ENCODE measurements at places on chromosomes 1 and 21. TPM values are rescaled to one million over a fixed set of nuclear protein-coding genes. Genes with fewer than 3 reads are reported as not detected.

GRCh38 chr1:6358757-6359201, 34.8 kb downstream of the ACOT7 start:
- peak overlapping the region; percentile 69 for H3K27ac ChIP-seq
- no peaks in the 10 kb centered on the region for H3K36me3 ChIP-seq
- DNase-seq = no peak
- no peaks in the 10 kb centered on the region for H3K27me3 ChIP-seq
- peak overlapping the region; percentile 4 for H3K4me3 ChIP-seq
- peaks cover 30% of the 10 kb centered on the region for H3K4me1 ChIP-seq

FCRL6 gene
- total RNA-seq = not detected

GRCh38 chr1:37009521-37009920, 24.8 kb downstream of the GRIK3 start:
- no peaks in the 10 kb centered on the region for H3K36me3 ChIP-seq
- no peaks in the 10 kb centered on the region for H3K27me3 ChIP-seq
- no peak for DNase-seq
- no peak overlapping the region for H3K4me3 ChIP-seq
- H3K4me1 ChIP-seq = peaks cover 8% of the 10 kb centered on the region

TNNI3K gene
- 48.5 TPM for total RNA-seq

KCNC4 gene
- total RNA-seq = 6.7 TPM

PEX10 gene
- total RNA-seq = 23.6 TPM

KCNQ4 gene
- 1.9 TPM for total RNA-seq

RSPH1 gene
- total RNA-seq = not detected

DNA sequence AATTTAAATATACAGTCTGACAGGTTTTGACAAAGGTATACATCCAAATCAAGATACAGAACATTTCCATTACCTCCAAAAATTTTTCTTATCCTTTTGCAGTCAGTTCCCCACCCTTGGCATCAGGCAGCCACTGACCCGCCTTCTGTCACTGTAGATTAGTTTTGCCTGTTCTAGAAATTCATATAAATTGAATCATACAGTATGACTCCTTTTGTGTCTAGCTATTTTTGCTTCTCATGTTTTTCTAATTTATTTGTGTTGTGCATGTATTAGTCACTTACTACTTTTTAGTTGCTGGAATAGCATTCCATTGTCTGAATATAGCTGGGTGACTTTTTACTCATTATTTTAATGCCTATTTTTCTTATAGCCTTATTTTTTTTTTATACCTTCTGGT, 3.8 kb downstream of the UTP25 start:
- peaks cover 17% of the 10 kb centered on the region for H3K4me1 ChIP-seq
- no peak overlapping the region for H3K4me3 ChIP-seq
- H3K36me3 ChIP-seq = peaks cover 67% of the 10 kb centered on the region
- H3K27ac ChIP-seq = no peak overlapping the region
- no peak for DNase-seq
- no peaks in the 10 kb centered on the region for H3K27me3 ChIP-seq

DNA sequence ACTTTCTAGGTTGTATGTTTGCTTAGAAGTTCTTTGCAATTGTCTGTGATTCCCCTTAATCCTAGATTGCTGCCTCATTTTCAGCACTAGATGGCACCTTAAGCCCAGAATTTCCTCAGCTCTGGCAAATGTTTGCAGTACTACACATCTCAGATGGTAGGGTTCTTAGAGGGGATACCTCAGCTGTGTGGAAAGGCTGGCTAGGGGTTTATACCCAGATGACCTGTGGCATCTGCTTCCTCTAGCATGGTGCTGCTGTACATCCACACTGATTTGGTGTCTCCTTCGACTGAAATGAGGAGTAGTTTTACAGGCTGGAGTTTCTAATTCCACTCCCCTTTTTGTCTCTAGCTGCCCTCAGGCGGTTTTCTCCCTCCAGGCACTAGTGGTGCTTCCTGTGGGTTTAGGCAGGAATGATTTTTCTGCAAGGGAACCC, 23.5 kb downstream of the ASB17 start:
- no peak overlapping the region for H3K4me3 ChIP-seq
- no peak overlapping the region for H3K27ac ChIP-seq
- no peaks in the 10 kb centered on the region for H3K27me3 ChIP-seq
- no peak for DNase-seq
- H3K4me1 ChIP-seq = no peaks in the 10 kb centered on the region
- no peaks in the 10 kb centered on the region for H3K36me3 ChIP-seq

DNA sequence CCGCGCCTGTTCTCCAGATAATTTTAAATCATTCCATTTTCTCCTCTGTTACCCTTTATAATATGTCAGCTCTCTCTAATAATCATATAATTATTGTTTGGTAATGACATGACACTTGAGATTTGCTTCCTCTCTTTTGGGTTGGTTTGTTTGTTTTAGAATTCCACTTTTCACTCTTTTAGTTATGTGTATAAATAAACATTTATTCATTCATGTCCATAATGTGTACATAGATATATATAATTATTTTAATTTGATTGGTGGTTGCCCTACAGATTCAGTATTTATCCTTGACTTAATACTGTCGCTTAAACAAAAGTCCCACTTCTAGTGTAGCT, 93.4 kb upstream of the FMN2 start:
- no peak for DNase-seq
- H3K27me3 ChIP-seq = peaks cover 15% of the 10 kb centered on the region
- H3K36me3 ChIP-seq = no peaks in the 10 kb centered on the region
- H3K27ac ChIP-seq = no peak overlapping the region
- H3K4me1 ChIP-seq = no peaks in the 10 kb centered on the region
- H3K4me3 ChIP-seq = no peak overlapping the region

RNU1-2 gene
- 2,606 TPM for total RNA-seq

GRCh38 chr21:29645666-29646553, 293.9 kb downstream of the GRIK1 start:
- no peak overlapping the region for H3K4me3 ChIP-seq
- no peaks in the 10 kb centered on the region for H3K27me3 ChIP-seq
- no peak overlapping the region for H3K27ac ChIP-seq
- DNase-seq = no peak
- no peaks in the 10 kb centered on the region for H3K4me1 ChIP-seq

GRCh38 chr1:89670163-89670562, 37.2 kb downstream of the LRRC8C start:
- DNase-seq = no peak
- no peaks in the 10 kb centered on the region for H3K4me1 ChIP-seq
- H3K36me3 ChIP-seq = no peaks in the 10 kb centered on the region
- H3K27ac ChIP-seq = no peak overlapping the region
- no peaks in the 10 kb centered on the region for H3K27me3 ChIP-seq

HES4 gene
- 98.1 TPM for total RNA-seq

GRCh38 chr1:91617285-91617765, 116.7 kb downstream of the CDC7 start:
- no peaks in the 10 kb centered on the region for H3K27me3 ChIP-seq
- H3K4me1 ChIP-seq = peaks cover 12% of the 10 kb centered on the region
- no peak overlapping the region for H3K27ac ChIP-seq
- no peak overlapping the region for H3K4me3 ChIP-seq

DNA sequence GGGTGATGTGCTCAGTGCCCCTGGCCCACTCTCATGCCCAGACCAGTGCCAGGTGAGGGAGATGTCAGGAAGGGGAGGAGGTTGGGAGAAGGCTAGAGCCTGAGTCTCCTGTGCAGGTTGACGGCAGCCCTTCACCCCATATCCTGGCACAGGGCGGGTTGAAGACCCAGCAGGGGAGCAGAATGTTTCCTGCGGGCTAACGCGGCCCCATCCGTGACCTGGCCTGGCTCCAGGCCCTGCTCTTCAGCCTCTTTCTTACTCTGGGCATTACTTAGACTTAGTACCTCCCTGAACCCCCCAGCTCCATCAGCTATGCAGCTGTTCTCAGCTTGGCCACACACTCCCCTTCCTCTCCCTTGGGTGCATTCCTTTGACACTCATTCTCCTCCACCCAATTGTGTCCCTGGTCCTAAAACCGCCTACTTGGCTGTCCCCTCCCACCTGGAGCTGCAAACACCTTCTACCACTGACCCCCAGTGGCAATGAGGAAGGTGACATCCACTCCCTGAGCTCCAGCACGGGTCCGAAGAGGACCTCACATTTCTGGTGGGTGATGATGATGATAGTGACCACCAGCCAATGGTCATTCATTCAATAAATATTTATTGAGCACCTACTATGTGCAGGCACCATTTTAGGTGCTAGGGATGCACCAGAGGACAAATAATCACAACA, 179.0 kb downstream of the PTPRU start:
- peaks cover 3% of the 10 kb centered on the region for H3K27me3 ChIP-seq
- H3K27ac ChIP-seq = no peak overlapping the region
- H3K36me3 ChIP-seq = no peaks in the 10 kb centered on the region
- no peak overlapping the region for H3K4me3 ChIP-seq
- DNase-seq = no peak
- no peaks in the 10 kb centered on the region for H3K4me1 ChIP-seq

SYT2 gene
- not detected for total RNA-seq

DNA sequence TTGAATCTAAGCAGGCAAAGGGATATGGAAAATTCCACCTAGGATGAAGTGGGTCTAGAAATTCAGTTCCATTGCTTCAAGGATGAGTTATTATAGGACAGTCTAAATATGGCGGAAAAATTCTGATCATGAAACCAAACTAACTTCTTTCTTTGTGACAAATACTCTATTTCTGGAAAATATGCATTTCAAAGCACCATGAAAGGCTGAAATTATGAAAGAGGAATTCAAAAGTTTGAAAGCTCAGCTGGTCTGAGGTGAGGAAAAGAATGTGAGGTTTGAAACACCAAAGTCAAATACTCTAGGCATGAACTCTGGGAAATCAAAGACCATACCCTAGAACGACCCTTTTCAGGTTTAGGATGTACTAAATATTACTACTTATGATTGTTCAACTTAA, 36.4 kb upstream of the COL11A1 start:
- H3K27ac ChIP-seq = no peak overlapping the region
- no peaks in the 10 kb centered on the region for H3K27me3 ChIP-seq
- H3K4me1 ChIP-seq = no peaks in the 10 kb centered on the region
- no peak overlapping the region for H3K4me3 ChIP-seq

CELA3A gene
- not detected for total RNA-seq

DNA sequence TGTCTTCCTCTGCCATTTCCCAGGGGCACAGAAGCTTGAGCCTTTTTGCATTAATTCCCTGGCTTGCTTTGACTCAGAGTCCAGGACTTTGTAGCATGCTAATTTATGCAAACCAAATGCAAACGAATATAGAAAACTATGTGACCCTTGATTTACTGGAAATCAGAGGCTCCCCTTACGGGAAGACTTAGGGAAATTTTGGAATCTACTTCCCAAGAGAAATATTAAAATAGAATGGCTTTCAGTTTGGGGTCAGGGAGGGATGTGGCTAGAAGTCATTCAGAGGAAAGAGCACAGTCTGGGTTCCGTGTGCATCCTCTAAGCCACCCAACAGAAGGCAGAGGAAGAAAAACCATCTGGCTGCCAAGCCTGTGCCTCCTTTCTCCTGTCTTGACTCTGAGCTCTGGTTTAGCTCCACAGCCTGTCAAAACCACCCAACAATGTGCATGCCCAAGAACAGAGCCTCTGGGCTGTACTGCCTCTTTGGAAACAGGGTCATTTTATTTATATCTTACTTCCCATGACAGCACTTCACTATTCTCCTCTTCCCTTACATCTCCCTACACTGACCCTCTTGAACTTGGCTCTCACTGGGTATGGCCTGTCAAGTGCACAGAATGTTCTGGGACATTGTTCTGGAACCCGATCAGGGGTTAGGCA, 30.1 kb downstream of the ATF3 start:
- no peak overlapping the region for H3K4me3 ChIP-seq
- H3K27ac ChIP-seq = peak overlapping the region; percentile 68
- peak; percentile 70 for DNase-seq
- H3K27me3 ChIP-seq = no peaks in the 10 kb centered on the region
- peaks cover 42% of the 10 kb centered on the region for H3K4me1 ChIP-seq

- DNase-seq = no peak
- H3K4me1 ChIP-seq = peaks cover 5% of the 10 kb centered on the region
- no peak overlapping the region for H3K4me3 ChIP-seq
- H3K27ac ChIP-seq = no peak overlapping the region
- peaks cover 18% of the 10 kb centered on the region for H3K36me3 ChIP-seq
Observed at GRCh38 chr1:19768353-19769210, 31.1 kb downstream of the TMCO4 start.

TBX15 gene
- 0.37 TPM for total RNA-seq

- no peak overlapping the region for H3K27ac ChIP-seq
- H3K4me1 ChIP-seq = no peaks in the 10 kb centered on the region
- H3K27me3 ChIP-seq = no peaks in the 10 kb centered on the region
- no peak for DNase-seq
- peaks cover 95% of the 10 kb centered on the region for H3K36me3 ChIP-seq
- no peak overlapping the region for H3K4me3 ChIP-seq
Observed at GRCh38 chr21:32604464-32604863, 7.7 kb downstream of the CFAP298 start.

GRCh38 chr1:246450611-246451251, 56.3 kb downstream of the SMYD3 start:
- H3K4me1 ChIP-seq = no peaks in the 10 kb centered on the region
- DNase-seq = no peak
- no peaks in the 10 kb centered on the region for H3K36me3 ChIP-seq
- no peak overlapping the region for H3K27ac ChIP-seq
- no peak overlapping the region for H3K4me3 ChIP-seq
- H3K27me3 ChIP-seq = no peaks in the 10 kb centered on the region

CXADR gene
- 23.1 TPM for total RNA-seq

DNA sequence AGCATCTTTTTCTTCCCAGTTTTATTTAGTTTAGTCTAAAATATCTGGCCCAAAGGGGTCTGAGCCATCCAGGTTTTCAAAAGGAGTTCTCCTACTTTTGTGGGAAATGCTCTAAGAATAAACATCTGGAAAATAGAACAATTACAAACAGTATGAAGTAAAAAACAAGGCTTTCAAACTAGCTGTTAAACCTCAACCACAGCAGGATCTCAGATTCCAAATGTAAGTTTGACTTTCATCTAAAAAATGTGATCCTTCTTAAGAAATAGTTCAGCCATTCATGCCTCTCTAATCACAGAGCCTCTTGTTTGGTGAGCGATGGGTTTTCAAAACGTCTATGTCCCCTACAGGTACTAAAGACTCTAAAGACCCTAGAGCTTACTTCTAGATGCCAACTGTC, 413.5 kb downstream of the DUSP10 start:
- H3K27me3 ChIP-seq = no peaks in the 10 kb centered on the region
- H3K36me3 ChIP-seq = no peaks in the 10 kb centered on the region
- H3K27ac ChIP-seq = no peak overlapping the region
- H3K4me1 ChIP-seq = peaks cover 2% of the 10 kb centered on the region

HFM1 gene
- total RNA-seq = 1.5 TPM

DNA sequence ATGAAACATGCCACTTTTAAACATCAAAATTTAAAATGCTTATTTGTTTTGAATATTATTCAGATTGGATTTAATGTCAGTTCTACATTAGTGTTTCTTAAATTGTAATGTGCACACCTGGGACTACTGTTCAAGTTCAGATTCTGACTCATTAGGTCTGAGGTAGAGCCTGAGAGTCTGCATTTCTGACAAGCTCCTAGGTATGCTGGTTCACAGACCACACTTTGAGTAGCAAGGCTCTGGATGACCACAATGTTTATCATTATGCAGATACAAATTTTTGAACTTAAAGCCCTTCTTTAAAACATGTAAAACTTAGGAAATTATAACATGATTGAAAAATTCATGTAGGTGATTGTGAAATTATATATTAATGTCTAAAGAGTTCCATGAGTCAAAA, 40.2 kb downstream of the TTLL7 start:
- no peak for DNase-seq
- H3K27me3 ChIP-seq = no peaks in the 10 kb centered on the region
- H3K4me1 ChIP-seq = peaks cover 20% of the 10 kb centered on the region

TMEM269 gene
- total RNA-seq = not detected

- H3K36me3 ChIP-seq = no peaks in the 10 kb centered on the region
- no peak overlapping the region for H3K27ac ChIP-seq
- H3K4me1 ChIP-seq = no peaks in the 10 kb centered on the region
- H3K27me3 ChIP-seq = no peaks in the 10 kb centered on the region
Observed at GRCh38 chr1:170874671-170875070, 60.7 kb upstream of the MROH9 start.

KRTAP13-4 gene
- not detected for total RNA-seq

- H3K4me3 ChIP-seq = no peak overlapping the region
- no peak for DNase-seq
- no peaks in the 10 kb centered on the region for H3K27me3 ChIP-seq
- no peak overlapping the region for H3K27ac ChIP-seq
Observed at GRCh38 chr1:174266476-174266875, 107.2 kb downstream of the RABGAP1L start.

Measured in heart left ventricle (tissue), 16 donors.